Stomach (tissue), 19 donors: ENCODE measurements at places on chromosomes 2 and 18. TPM values are rescaled to one million over a fixed set of nuclear protein-coding genes. Genes with fewer than 3 reads are reported as not detected.

VWA3B gene
- polyA plus RNA-seq = 0.46 TPM

DNA sequence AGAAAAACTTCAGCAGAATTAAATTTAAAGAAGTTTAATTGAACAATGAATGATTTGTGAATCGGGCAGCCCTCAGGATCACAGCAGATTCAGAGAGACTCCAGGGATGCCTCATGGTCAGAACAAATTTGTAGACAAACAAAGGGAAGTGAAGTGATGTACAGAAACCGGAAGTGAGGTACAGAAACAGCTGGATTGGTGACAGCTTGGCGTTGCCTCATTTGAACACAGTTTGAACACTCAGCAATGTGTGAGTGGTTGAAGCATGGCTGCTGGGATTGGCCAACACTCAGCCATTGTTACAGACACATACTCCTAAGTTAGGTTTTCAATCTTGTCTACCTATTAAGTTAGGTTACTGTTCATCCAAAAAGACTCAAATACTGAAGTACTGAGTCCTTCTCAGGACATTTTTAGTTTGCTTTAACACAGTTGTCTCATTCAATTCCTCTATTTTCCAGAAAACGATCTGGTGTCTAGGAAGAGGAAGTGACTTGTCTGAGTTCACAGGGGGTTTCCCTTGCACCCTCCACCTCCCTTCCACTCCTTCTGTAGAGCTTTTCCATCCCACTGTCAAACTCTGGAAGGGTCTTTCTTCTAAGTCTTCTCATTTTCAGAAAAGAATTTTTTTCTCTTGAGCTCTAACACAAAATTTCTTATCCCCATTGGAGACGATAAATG, 137.9 kb downstream of the SLC4A3 start:
- H3K4me3 ChIP-seq = no peak overlapping the region
- H3K4me1 ChIP-seq = peaks cover 7% of the 10 kb centered on the region
- H3K36me3 ChIP-seq = no peaks in the 10 kb centered on the region
- no peak overlapping the region for H3K27ac ChIP-seq
- peaks cover 3% of the 10 kb centered on the region for H3K27me3 ChIP-seq
- no peak for DNase-seq

DNA sequence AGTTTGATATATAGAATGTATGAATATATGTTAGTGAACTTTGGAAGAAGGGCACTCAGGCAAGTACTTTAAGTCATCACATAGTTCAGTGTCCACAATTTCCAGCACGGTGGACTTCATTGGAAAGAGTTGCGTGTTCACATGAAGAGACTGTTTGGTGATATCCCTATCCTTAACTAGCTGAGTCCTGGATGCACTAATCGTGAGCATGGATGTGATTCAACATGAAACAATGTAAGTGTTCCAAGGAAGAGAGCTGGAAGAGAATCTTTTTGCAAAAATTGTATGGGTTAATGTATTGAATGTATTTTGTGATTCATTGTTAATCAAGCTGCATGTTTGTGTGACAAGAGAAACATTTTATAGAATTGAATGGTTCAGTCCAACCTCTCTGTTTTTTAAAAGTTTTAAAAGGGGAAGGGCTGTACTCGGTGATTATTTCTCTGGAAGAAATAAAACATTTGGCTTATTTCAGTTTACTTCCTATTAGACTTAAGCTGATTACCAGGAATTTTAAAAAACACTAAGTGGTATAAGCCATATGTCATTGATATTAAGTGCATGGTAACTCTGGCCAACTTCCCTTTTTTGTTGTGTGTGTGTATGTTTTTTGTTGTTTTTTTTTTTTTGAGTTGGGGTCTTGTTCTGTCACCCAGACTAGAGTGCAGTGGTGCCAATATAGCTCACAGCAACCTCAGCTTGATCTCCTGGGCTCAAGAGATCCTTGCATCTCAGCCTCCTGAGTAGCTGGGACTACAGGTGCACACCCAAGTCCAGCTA, 8.6 kb downstream of the XRCC5 start:
- peaks cover 31% of the 10 kb centered on the region for H3K4me1 ChIP-seq
- no peak overlapping the region for H3K4me3 ChIP-seq
- peaks cover 86% of the 10 kb centered on the region for H3K36me3 ChIP-seq

DNA sequence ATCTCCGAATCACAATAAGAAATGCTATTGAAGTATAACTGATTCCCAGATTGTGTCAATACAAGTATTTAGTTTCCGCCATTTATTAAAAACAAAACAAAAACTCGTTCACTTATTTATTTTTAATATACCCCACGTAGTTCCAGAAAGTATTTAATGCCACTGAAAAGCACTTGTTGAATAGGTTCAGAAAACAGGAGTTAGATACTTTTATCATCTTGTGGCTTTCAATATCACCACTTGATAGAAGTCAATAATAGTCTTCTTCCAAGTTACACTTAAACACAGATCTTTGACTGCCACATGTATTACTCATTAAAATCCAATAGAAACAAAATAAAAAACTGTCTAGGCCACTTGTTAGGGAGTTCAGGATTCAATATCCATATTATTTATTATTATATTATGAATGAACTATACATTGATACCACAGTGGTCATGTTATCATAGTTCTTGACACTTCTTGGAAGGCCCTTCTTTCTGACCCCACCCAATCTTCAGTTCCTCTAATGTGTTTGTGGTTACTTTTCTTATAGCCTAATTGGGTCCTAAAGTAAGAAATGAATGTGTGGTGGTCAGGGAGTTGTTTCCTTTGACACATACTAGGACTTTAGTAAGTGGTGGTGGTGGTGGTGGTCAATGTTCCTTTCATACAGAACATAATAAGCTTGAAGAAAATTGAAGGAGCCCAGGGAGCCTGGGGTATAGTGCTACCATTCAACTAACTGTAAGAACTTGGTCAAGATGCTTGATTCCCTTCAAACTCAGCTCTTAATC, 221.3 kb upstream of the ITGA4 start:
- H3K27ac ChIP-seq = no peak overlapping the region
- H3K27me3 ChIP-seq = no peaks in the 10 kb centered on the region
- H3K36me3 ChIP-seq = no peaks in the 10 kb centered on the region
- no peak overlapping the region for H3K4me3 ChIP-seq
- H3K4me1 ChIP-seq = no peaks in the 10 kb centered on the region
